SK-N-MC (cell line): ENCODE measurements at places on chromosomes 12 and 14.

GRCh38 chr14:49478784-49479183 lies 107.4 kb downstream of the RPS29 start:
- DNase-seq, result no peak

- DNase-seq, result no peak
Measured at GRCh38 chr12:126507231-126507630, 1442.0 kb downstream of the AACS start.

- no peak for DNase-seq
Measured at GRCh38 chr12:66623455-66623854, 55.4 kb downstream of the GRIP1 start.

- no peak for DNase-seq
Measured at GRCh38 chr12:132804426-132804861, 24.2 kb downstream of the GOLGA3 start.

- DNase-seq, result no peak
Measured at GRCh38 chr12:56126732-56127239, 1.3 kb upstream of the ESYT1 start.

- DNase-seq, result no peak
Measured at GRCh38 chr14:83379436-83379835, 1845.8 kb upstream of the SEL1L start.

DNA sequence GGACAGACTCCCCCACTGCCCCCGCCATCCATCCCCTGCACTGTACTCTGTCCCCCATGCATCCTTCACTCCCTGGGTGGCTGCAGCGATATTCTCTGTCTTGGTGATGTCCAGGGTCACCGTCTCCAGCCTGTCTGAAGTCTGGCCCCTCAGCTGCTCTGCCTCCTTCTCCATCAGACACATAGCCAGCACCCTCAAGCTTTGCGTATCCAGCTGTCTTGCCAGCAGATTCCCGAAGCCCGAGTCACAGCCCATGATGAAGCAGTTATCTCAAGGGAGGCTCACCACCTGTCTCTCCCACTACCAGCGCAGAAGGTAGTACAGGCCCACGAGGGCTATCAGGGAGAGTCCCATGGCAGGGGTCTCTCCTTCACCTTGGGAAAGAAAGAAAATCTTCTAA lies 77.8 kb downstream of the HSD17B6 start:
- no peak for DNase-seq

DNA sequence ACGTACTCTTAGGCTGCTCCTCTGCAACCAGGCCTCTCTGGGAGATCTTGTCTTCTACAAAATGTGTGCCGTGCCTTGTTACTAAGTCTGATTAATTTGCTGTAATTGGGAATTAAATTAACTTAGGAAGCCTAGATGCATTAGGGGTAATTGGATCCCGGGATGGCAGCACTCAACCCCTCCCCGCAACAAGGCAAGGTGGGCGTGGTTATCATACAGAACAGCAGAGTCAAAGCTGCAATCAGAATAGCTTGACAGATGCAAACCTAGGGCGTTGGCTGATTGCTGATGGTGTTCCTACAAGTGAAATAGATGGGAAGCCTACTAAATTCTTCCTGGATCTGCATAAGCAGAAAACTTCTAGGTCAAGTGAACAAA lies 34.5 kb upstream of the NFYB start:
- no peak for DNase-seq

GRCh38 chr12:46264057-46264456 lies 4.8 kb downstream of the SLC38A1 start:
- DNase-seq, result no peak

DNA sequence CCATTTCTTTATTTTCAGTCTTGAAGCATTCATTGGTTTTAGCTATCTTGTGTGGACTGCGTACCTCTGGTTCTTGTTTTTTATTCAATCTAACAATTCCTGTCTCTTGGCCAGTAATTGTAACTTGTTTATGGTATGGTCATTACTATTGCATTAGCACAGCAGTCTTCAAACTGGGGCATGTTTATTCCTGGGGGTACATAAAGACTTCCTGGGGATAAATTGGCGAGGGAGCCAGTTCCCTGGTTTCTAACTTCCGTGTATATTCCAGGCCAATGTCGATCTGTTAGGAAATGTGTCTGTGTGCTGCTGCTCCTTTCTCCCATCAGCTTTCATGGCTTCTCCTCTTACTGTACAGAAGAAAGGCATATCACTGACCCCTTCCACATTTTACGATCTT lies 13.7 kb upstream of the EVL start:
- DNase-seq, result no peak

DNA sequence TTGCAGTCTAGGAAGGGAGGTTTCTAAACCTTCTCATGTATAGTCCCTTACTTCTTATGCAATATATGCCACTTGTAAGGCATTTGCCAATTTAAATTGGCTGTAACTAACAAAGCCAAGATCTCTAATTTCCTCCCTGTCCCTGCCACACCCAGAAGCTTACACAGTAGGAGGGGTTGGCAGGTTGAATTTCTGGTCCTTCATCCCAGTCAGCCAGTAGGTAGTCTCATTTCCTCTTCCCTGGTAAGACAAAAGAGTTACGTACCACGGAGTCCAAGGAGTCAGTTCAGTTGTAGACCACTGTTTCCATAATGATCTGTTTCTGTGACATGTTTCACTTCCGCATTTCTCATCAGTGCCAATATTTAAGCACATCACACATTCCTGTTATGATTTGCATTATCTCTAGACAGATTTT lies 47.0 kb upstream of the PLBD1 start:
- no peak for DNase-seq

GRCh38 chr12:80752464-80752863 lies 35.8 kb downstream of the MYF5 start:
- no peak for DNase-seq

- no peak for DNase-seq
Measured at GRCh38 chr12:64544371-64545080, 65.8 kb upstream of the RASSF3 start.
